ENCODE measurements at places on chromosomes 16 and 17.

DNA sequence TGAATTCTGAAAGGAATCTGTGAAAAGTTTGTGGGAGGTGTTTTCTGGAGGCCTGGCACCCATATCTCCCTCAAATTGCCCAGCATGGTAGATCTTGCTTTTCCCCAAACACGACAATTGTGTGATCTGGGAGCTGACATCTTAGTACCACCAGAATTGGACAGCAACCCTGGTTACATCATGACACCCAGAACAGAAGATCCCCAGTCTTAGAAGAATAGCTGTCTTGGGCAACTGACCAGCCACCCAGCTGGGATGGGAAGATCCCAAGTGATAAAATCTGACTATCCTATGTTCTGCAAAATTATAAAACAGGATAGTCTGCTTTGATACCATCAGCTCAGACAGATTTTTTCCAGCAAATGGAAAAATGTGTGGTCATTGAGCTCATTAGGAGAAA lies 235.3 kb downstream of the CDH13 start:
- DNase-seq = no peak

DNA sequence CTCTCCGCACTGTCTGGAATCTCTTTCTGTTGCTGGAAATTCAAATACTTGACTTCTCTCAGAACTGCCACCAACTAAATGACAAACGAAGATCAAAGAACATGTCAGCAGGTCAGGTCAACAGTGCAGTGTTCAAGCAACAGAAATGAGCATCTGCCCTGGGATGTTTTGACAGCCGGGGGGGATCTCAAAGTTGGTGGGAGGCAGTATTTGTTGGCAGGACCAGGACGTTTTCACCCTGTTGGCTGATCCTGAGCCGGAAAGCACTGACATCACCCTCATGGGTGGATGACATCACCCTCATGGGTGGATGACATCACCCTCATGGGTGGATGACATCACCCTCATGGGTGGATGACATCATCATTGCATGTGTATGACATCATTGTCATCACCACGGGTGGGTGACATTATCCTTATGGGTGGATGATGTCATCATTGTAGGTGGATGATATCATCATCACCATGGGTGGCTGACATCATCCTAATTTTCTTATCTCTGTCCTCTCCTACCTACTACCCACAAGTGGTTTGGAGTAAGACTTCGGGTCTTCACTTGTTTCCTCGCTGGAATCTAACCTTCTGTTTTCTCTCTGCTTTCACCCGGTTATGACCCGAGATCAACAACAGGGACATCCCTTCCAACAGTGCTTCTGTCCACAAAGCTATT lies 18.9 kb downstream of the DNAH17 start:
- no peak for DNase-seq

DNA sequence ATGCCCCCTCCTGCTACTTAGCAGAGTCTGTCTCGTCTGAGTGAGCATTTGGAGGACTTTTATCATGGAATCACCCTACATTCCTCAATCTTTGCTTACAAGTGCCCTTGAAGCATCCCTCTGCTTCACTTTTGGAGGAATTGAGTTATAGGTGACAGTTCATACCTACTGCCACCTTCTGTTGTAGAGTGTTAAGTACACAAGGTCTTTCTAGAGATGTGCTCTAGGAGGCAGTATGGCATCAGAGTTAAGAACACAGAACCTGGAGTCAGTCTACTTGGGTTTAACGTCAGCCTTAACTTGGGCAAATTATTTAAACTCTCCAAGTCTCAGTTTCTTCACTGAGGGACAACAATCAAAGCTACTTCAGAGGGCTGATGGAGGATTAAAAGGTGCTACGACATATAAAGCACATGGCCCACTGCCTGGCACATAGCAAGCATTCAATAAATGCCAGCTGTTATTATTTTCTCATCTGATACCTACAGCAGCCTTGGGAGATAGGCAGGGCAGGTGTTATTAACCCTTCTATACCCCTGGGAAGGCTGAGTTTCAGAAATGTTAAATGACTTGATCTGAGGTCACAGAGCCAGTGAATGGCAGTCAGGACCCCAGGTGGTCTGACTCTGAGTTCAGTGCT lies 62.2 kb downstream of the UTP18 start:
- DNase-seq = peak; percentile 60

DNA sequence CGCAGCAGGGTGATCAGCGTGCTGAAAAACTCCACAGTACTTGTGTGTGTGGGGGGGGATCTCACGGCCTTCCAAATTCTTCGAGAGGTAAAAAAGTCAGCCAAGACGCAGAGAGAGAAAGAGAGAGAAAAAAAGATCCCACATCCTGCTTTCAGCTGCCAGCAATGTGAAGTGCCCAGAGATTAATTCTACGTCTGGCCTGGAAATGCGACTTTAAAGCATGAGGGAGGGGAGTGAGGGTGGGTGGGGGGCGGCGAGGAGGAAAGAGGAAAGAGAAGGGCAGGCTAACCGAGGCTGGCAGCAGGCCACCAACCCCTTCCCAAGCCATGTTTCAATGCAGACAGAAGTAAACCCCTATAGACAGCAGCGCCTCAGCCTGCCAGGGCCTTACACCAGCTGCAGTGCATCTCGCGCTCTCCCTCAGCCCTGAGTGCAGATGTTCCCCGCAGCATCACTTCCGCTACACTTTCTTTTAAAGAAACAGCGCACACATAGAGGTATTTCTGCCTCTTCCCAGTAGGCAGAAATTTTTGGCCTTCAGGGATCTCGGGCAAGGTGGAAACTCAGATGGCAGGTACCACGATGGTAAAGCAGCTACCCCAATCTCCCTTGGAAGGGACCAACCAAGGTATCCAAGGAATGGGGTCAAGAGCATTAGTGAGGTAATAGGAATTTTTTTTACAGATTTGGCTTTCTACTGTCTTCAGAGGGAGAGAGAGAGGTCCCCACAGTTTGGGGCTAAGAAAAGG lies 87.8 kb downstream of the SMG6 start:
- DNase-seq = no peak

- DNase-seq = no peak
Measured at GRCh38 chr16:89123831-89124100, 30.1 kb downstream of the ACSF3 start.
